ENCODE measurements at places on chromosomes 5 and 9. TPM values are rescaled to one million over a fixed set of nuclear protein-coding genes. Genes with fewer than 3 reads are reported as not detected.

The TAS2R1 gene
- not detected for total RNA-seq

The NUTM2G gene
- total RNA-seq: not detected

The S1PR3 gene
- 0.05 TPM for total RNA-seq

The SETX gene
- total RNA-seq: 56.4 TPM

The SPINK13 gene
- not detected for total RNA-seq

The OTULINL gene
- 31.4 TPM for total RNA-seq

The SLC6A3 gene
- total RNA-seq: not detected

The MYORG gene
- total RNA-seq: 0.65 TPM

The CNTNAP3 gene
- total RNA-seq: not detected

The KIF20A gene
- total RNA-seq: 0.27 TPM

The HEMGN gene
- total RNA-seq: 9.0 TPM

- DNase-seq: no peak
- H3K27ac ChIP-seq: no peak overlapping the region
- peak overlapping the region; percentile 36 for H3K4me3 ChIP-seq
- H3K4me1 ChIP-seq: peaks cover 13% of the 10 kb centered on the region
- no peaks in the 10 kb centered on the region for H3K27me3 ChIP-seq
- no peaks in the 10 kb centered on the region for H3K36me3 ChIP-seq
Observed at GRCh38 chr9:123315635-123316034, 40.4 kb upstream of the CRB2 start.

DNA sequence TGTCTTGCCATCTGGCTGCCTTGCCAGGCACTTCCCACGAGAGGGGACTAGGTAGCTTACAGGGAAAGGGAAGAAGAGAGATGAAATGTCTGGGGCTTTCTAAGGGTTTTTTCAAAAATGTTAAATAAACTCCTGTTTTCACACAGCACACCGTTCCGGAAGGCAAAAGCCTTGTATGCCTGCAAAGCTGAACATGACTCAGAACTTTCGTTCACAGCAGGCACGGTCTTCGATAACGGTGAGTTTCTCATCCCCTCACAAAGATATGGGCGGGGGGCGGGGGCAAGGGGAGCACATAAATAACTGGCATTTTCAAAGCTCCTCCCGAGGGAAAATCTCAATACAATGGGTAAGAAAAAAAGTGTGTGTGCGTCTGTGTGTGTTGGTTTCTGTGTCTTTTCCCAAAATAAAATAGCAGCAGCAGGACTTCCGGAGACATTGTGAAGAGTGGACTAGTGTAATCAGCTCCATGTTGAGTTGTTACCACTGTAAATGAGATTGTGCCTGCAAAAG is 189.6 kb downstream of the NR3C1 start:
- no peaks in the 10 kb centered on the region for H3K27me3 ChIP-seq
- no peak for DNase-seq
- no peak overlapping the region for H3K27ac ChIP-seq
- H3K4me3 ChIP-seq: peak overlapping the region; percentile 58
- peaks cover 10% of the 10 kb centered on the region for H3K4me1 ChIP-seq

- no peak overlapping the region for H3K27ac ChIP-seq
- H3K36me3 ChIP-seq: peaks cover 8% of the 10 kb centered on the region
- peaks cover 20% of the 10 kb centered on the region for H3K4me1 ChIP-seq
- no peak for DNase-seq
Observed at GRCh38 chr9:4994166-4994890, 9.3 kb downstream of the JAK2 start.

- no peak overlapping the region for H3K4me3 ChIP-seq
- no peaks in the 10 kb centered on the region for H3K27me3 ChIP-seq
- H3K4me1 ChIP-seq: no peaks in the 10 kb centered on the region
- no peaks in the 10 kb centered on the region for H3K36me3 ChIP-seq
- DNase-seq: no peak
Observed at GRCh38 chr5:82004511-82004910, 32.7 kb downstream of the ATG10 start.

DNA sequence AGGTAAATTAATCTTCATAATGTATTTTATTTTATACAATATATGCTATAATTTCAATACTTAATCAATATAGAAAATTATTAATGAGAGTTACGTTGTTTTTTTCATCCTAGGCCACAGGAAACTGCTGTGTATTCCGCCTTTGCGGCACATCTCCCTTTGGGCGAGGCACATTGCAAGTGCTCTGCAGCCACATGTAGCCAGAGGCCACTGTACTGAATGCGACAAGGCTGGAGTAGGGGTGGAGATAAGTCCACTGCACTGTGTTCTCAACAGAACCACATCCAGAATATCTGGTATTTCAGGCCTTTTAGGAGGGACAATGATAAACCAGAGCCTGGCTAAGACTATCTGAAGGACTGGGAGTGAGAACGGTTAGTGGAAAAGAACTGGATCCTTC is 134.7 kb downstream of the CRB2 start:
- H3K4me3 ChIP-seq: no peak overlapping the region
- H3K27ac ChIP-seq: no peak overlapping the region
- no peaks in the 10 kb centered on the region for H3K27me3 ChIP-seq
- DNase-seq: no peak

- no peak overlapping the region for H3K4me3 ChIP-seq
- peaks cover 13% of the 10 kb centered on the region for H3K27me3 ChIP-seq
- no peak overlapping the region for H3K27ac ChIP-seq
- DNase-seq: no peak
- H3K36me3 ChIP-seq: no peaks in the 10 kb centered on the region
Observed at GRCh38 chr9:90843525-90843924, 41.9 kb downstream of the SYK start.

- peaks cover 8% of the 10 kb centered on the region for H3K4me1 ChIP-seq
- DNase-seq: no peak
- peaks cover 8% of the 10 kb centered on the region for H3K36me3 ChIP-seq
- H3K4me3 ChIP-seq: no peak overlapping the region
- peaks cover 83% of the 10 kb centered on the region for H3K27me3 ChIP-seq
- no peak overlapping the region for H3K27ac ChIP-seq
Observed at GRCh38 chr9:91841591-91841990, 108.4 kb downstream of the ROR2 start.

GRCh38 chr9:33177086-33177485 is 9.9 kb upstream of the B4GALT1 start:
- H3K36me3 ChIP-seq: no peaks in the 10 kb centered on the region
- no peak overlapping the region for H3K4me3 ChIP-seq
- peaks cover 7% of the 10 kb centered on the region for H3K27me3 ChIP-seq
- no peak for DNase-seq
- no peak overlapping the region for H3K27ac ChIP-seq

DNA sequence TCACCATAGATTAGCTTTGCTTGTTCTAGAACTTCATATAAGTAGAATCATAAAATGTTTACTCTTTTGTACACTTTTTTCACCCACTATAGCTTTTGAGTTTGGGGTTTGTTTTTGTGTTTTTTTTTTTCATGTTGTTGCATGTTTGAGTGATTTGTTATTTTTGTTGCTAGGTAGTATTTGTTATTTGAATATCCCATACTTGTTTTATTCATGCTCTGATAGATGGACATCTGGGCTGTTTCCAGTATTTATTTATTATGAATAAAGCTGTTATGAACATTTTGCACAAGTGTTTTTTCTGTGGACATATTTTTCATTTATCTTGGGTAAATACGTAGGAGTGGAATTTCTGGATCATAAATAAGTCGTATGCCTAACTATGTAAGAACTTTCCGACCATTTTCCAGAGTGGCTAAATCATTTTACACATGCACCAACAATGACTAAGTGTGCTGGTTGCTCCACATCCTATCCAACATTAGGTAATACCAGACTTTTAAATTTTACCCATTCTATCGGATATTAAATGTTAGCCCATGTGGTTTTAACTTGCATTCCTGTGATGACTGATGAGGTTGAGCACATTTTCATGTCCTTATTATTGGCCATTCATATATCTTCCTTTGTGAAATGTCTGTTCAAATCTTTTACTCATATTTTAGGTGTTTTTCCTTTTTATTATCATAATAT is 69.1 kb upstream of the NR4A3 start:
- H3K27ac ChIP-seq: no peak overlapping the region
- H3K27me3 ChIP-seq: peaks cover 19% of the 10 kb centered on the region
- DNase-seq: no peak
- H3K36me3 ChIP-seq: no peaks in the 10 kb centered on the region

GRCh38 chr9:125906144-125906543 is 159.0 kb downstream of the PBX3 start:
- peaks cover 11% of the 10 kb centered on the region for H3K4me1 ChIP-seq
- peaks cover 3% of the 10 kb centered on the region for H3K36me3 ChIP-seq
- DNase-seq: no peak
- no peak overlapping the region for H3K4me3 ChIP-seq
- no peak overlapping the region for H3K27ac ChIP-seq

GRCh38 chr9:33860200-33860871 is 43.4 kb downstream of the UBE2R2 start:
- H3K4me1 ChIP-seq: peaks cover 29% of the 10 kb centered on the region
- peak overlapping the region; percentile 37 for H3K27ac ChIP-seq
- H3K27me3 ChIP-seq: no peaks in the 10 kb centered on the region
- no peak overlapping the region for H3K4me3 ChIP-seq
- DNase-seq: no peak

DNA sequence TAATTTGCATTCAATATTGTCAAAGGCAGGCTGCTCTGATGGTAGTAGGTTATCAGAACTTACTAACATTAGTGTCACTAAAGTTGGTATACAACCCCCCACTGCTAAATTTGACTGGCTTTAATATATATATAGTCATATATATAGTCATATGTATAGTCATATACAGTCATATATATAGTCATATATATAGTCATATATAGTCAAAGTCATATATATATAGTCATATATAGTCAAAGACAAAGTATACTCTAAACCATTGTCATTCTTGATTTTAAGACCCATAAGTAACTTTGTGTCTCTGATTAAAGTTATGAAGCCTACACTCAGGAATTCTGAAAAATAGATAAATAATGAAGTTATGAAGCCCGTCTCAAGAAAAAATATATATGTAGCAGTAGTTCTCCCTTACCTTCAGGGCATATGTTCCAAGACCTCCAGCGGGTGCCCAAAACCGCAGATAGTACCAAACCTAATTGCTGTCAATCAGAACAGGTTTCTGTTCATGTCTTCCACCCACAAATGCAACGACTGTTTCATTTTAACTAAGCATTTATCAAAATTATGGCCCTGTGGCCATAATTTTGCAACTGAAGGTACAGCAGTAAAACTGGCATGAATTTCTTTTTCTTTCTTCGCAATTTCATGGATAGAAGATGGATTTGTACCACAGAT is 40.1 kb downstream of the TRPM6 start:
- H3K27me3 ChIP-seq: peaks cover 10% of the 10 kb centered on the region
- H3K27ac ChIP-seq: no peak overlapping the region
- H3K4me1 ChIP-seq: no peaks in the 10 kb centered on the region
- no peaks in the 10 kb centered on the region for H3K36me3 ChIP-seq

- peaks cover 2% of the 10 kb centered on the region for H3K27me3 ChIP-seq
- H3K36me3 ChIP-seq: no peaks in the 10 kb centered on the region
- no peak overlapping the region for H3K27ac ChIP-seq
- H3K4me1 ChIP-seq: no peaks in the 10 kb centered on the region
- no peak for DNase-seq
Observed at GRCh38 chr9:85215961-85216360, 525.8 kb downstream of the AGTPBP1 start.

- no peak overlapping the region for H3K4me3 ChIP-seq
- no peak overlapping the region for H3K27ac ChIP-seq
- H3K27me3 ChIP-seq: no peaks in the 10 kb centered on the region
- DNase-seq: no peak
Observed at GRCh38 chr5:53942724-53943123, 367.6 kb downstream of the ARL15 start.

DNA sequence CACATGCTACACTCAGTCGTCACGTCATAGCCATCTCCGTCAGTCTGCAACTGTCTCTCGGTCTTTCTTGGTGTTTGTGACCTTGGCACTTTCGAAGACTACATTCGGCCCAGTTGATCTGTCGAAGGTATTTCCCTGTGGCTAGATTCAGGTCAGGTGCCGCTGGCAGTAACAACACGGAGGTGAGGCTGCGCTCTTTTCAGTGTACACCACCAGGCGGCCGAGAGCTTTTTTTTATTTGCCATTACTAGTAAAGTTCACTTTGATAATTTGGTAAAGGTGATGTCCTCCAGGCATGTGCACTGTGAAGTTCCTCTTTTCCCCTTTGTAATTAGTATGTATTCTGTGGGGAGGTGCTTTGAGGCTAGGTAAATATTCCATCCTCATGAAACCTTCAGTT is 49.7 kb downstream of the RNF130 start:
- peaks cover 4% of the 10 kb centered on the region for H3K4me1 ChIP-seq
- H3K4me3 ChIP-seq: no peak overlapping the region
- no peak overlapping the region for H3K27ac ChIP-seq
- no peak for DNase-seq
- peaks cover 2% of the 10 kb centered on the region for H3K36me3 ChIP-seq

DNA sequence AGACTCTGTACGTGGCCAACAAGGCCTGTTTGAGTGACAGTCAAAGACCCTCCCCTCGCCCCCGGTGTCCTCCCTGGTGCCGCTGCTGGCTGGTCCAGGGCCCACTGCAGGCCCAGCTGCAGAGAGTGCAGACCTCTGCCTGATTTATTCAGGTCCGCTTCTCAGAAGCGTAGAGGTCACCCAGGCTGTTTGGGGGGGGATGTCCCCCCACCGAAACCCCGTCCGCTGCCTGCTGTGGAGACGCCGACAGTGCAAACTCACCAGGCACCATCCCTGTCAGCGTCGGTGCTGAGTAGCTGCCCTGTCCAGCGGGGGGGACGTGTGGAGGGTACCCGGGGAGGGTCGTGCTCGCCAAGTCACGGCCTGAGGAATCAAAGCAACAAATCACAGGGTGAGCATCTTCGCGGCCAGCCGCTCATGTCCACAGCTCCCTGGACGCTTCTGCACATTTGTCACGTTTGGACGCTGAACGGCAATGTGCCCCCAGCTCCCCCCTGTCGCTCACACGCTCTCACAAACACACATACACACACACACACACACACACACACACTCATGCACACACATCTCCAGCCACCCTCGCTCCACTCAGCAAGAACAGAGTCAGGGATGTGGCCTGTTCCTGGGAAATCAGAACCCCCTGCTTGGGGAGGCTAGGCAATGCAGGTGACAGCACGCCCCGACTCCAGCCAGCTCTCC is 152.2 kb downstream of the PAX5 start:
- H3K27ac ChIP-seq: no peak overlapping the region
- peaks cover 9% of the 10 kb centered on the region for H3K36me3 ChIP-seq
- peaks cover 50% of the 10 kb centered on the region for H3K27me3 ChIP-seq
- peaks cover 6% of the 10 kb centered on the region for H3K4me1 ChIP-seq

DNA sequence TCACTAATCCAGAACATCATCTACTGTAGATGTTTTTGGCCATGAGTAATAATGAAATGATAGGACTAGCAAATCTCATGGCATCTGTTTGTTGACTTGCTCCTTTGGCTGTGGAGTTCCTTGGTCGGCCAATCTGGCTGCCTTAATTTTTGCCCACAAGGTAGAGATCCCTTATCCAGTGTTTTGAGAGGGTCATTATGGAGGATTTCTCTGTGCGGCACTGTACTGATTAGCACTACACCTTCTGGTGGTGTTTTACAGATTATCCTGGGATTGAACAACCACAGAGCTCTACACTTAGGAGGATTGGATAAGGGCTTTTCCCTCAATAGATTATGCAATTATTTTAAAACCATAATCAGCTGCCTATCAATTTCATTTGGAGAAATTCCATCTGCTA is 3.2 kb upstream of the ENHO start:
- no peak for DNase-seq
- no peak overlapping the region for H3K4me3 ChIP-seq
- H3K27me3 ChIP-seq: peaks cover 40% of the 10 kb centered on the region
- H3K4me1 ChIP-seq: peaks cover 11% of the 10 kb centered on the region
- H3K27ac ChIP-seq: no peak overlapping the region

Data from T-helper 17 cell (primary cell).